ENCODE measurements at places on chromosomes 12 and 14.

DNA sequence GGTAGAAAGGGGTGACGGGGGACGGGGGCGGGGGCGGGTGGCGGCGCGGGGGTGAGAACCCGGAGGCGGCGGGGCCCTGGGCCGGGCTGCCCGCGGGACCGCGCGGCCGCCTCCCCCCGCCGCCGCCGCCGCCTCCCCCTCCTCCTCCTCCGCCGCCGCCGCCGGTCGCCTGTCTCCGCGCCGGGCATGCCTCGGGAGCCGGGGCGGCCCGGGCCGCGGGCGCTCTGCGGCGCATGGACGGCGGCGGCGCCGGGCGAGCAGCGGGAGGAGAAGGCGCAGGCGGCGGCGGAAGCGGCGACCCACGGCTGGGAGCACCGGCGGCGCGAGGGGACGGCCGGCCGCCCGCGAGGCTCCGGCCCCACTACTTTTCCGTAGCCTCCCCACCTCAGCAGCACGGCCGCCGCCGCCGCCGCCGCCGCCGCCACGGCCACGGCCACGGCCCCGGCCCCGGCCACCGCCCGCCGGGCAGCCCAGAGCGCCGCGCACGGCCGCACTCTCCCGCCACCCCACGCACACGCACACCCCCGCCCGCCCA, at the start of gene NPAS3:
TSS of gene NPAS3 (plus strand) at position 161 of the 535 bp plus-strand sequence.
- peak; percentile 36 for DNase-seq

DNA sequence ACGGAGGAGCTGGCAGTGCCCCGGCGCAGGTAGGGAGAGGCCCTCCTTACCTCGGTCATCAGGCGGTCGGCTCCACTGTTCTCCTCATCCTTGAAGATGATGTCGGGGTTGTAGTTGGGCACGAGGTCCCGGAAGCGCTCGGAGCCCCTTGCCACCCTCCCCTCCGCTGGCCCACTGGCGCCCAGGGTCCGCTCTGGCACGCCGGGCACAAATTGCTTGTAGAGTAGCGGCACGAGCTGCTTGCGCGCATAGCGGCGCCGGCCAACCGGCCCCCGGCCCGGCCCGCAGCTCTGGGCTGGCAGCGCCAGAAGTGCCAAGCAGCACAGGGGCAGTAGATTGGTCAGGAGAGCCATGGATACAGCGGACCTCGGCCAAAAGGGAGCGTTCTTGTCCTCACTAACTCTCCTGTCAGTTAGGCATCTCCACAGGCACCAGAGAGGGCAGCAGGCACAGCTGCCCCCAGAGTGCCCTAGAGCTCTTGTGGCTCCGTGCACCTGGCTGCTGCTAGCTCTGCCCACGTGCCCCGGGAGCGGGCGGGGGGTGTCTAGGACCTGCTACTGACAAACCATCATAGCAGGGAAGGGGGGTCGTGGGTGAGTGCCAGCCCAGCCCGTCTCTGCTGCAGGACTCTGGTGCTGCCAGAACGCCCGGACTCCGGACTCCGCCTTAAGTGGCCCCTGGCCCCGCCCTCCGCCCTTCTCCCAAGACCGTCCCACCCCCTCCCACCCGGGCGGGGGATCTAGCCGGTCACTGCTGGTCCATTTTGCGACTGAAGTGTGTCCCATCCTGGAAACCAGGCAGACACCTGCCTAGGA, at the start of gene DHH:
TSS of gene DHH (minus strand) at position 642 of the 815 bp plus-strand sequence. CDS start at position 353, 289 bp downstream.
- DNase-seq: peak; percentile 16

DNA sequence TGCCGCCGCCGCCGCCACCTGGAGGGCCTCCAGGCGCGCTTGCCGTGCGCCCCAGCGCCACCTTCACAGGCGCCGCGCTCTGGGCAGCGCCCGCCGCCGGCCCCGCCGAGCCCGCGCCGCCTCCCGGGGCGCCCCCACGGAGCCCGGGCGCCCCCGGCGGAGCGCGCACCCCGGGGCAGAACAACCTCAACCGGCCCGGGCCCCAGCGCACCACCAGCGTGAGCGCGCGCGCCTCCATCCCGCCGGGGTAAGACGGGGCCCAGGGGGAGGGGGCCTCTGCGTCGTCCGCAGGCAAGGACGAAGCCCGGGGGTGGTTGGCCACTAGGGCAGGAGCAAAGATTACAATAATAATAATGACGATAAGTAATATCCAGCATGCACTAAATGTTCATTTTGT, 21.3 kb downstream of the DTX1 start:
- no peak for DNase-seq

DNA sequence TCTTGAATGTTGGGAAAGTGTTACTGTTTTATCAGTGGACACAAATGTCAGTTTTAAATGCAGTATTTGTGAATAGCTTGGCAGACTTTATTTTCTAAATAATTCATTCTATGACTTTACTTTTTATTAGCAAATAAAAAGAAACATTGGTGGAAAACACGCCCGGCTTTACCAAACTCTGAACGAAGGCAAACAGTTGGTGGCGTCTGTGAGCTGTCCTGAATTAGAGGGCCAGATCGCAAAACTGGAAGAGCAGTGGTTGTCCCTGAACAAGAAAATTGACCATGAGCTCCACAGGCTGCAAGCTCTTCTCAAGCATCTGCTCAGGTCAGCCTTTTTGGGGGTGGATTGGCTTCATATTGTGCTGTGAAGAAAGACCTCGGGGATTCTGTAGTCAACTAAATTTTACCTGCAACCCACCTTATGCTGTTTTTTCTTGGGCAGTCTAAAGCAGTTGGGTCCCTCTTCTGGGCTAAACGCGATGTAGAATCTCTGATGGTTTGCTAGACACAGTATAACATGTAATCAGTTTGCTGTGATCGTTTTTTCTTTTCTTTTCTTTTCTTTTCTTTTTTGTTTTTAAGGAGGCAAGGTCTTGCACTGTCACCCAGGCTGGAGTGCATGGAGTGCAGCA, 156.4 kb downstream of the ESR2 start:
- DNase-seq: no peak

GRCh38 chr14:51188566-51189185, 51.4 kb upstream of the TMX1 start:
- peak; percentile 52 for DNase-seq

DNA sequence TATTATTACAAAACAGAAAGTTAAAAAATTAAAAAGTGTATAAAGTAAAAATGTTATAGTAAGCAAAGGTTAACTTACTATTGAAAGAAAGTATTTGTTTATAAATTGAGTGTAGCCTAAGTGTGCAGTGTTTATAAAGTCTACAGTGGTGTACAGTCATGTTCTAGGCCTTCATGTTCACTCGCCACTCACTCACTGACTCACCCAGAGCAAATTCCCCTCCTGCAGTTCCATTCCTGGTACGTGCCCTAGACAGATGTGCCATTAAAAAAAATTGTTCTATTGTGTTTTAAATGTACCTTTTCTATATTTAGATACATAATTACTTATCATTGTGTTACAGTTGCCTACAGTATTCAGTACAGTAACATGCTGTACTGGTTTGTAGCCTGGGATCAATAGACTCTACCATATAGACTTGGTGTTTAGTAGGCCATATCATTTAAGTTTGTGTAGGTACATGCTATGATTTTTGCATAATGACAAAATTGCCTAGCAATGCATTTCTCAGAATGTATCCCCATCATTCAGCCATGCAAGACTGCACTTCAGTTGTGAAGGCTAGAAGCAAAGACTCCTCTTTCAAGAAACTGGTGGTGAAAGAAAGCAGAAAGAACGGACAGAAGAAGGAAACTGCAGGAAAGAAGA, 100.6 kb downstream of the DACT1 start:
- no peak for DNase-seq

DNA sequence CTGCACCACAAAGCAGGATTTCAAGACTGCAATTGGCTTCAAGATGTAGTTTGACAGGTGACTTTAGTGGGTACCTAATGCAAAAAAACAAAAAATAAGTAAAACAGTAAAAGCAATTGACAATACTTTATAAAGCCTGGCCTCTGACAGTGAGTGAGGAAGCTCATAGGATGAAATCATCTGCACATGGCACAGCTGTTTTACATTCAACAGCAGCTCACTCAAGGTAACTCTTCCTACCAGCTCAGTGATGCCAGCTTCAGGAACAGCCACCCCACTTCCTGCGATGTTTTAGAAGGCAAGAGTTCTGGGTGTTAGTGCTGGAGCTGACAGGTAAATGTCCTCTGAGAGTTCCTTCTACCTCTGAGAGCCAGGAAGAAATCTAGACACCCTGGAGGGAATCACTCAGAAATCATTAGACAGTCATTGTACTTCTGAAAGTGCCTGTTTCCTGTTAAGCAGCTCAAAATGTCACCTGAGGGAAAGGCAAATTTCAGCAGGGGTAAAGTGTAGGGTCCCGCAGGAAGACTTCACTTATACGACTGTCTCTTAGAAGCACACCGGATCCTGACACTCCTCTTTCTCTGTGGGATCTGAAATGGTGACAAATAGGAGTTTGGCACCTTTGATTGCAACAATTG, 99.9 kb downstream of the FOXN3 start:
- no peak for DNase-seq

DNA sequence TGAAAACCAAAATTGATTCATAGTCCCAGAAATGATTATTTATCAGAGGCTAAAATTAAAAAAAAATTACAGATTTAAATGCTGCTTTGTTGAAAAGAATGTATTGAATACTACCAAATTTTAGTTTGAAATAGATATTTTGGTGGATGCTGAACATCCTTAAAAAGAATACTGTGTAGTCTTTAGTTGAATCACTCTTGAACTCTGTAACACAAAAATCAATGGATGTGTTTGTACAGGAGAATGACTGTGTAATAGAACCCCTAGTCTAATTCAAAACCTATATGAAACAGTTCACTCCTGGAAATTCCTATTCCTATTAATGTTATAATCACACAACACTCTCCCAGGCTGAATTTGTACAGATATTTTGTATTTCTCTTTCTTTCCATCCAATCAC, 1.5 kb upstream of the TSPAN8 start:
- DNase-seq: no peak

- no peak for DNase-seq
These were observed 700.5 kb upstream of the STXBP6 start for GRCh38 chr14:25750436-25750835.

DNA sequence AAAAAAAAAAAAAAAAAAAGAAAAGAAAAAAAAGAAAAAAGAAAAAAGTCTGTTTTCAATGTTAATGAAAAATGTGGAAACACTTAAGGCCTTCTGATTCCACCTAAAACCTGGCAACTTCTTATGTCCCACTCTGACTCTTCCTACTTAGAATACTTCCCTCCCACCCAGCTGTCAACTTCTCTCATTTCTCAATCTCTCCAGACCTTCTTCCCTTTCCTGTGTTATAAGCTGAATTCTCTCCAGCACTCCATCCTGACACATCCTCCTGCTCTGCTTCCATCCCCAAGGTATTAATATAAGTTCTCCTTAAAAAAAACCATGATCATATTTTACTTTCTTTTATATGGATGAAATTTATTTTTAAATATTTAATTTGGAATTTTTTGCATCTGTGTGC, 20.3 kb upstream of the TMTC1 start:
- no peak for DNase-seq

GRCh38 chr12:34289431-34290380, 267.4 kb downstream of the ALG10 start:
- no peak for DNase-seq

- DNase-seq: peak; percentile 90
These were observed 25.1 kb upstream of the UBC start for GRCh38 chr12:124939421-124940142.

DNA sequence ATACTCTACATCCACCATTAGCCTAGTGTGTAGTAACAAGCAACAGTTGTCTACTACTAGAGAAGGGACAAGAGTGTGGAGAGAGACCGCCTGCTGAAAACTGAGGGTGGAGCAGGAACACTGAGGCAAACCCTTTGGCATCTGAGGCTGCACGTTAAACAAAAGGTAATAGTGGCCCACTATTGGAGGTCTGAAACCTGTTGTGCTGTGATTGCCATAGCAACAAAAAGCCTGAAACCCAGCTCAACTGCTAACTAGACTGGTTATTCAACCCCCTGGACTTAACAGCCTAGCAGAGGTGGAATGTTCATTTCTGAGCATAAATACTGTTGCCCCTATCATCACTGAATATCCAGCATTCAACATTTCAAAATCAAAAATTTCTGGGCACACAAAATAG, 43.0 kb downstream of the PPP4R4 start:
- DNase-seq: no peak

DNA sequence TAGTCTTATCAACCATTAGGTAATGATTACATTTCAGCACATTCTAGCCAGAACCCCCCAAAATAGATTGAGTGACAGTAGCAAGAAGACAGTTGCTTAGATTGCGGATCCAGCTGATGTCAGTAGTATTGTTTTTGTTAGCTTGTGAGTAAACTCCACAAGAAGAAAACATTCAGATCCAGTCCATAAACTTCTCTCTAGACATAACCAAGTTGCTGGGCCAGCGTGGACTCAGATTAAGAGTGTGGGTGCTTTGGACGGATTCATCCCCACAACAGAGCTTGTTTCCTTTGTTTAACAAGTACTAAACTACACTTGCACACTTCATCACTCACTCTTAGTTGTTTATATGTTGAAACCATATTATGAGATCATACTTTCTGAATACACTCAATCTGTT, 293.4 kb downstream of the NPAS3 start:
- no peak for DNase-seq

- DNase-seq: no peak
These were observed 6.3 kb downstream of the RACGAP1 start for GRCh38 chr12:50018968-50019367.

- DNase-seq: no peak
These were observed 18.2 kb downstream of the RPS6KL1 start for GRCh38 chr14:74904635-74905503.

DNA sequence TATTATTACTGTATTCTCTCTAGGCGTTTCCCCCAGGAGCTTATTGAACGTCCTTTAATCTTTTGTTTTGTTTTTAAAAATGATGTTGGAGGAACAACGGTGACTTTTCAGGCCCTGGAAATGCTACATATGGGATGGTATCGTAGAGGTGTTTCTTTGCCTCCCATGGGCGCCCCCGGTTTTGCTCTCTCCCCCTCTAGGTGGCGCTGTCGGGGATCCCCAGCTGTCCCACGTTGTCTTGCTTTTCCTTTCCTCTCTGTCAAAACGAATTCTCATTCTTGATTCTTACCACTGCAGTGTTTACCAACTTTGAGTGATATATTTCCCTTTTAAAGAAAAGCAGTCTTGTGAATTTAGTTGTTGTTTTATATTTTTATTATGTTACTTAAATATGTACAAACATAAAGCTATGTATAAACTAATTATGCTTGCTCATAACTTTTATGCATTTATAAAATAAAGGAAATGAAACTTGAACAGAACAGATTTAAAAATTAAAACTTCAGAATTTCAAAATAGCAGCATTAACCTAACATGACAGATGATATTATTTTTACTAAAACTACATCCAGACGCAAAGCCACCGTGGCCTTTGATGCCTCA, 171.9 kb downstream of the RGS6 start:
- no peak for DNase-seq

GRCh38 chr12:91769736-91770135, 375.9 kb downstream of the BTG1 start:
- DNase-seq: no peak

- no peak for DNase-seq
These were observed 261.0 kb downstream of the DACT1 start for GRCh38 chr14:58898655-58899316.

- peak; percentile 51 for DNase-seq
These were observed 19.5 kb downstream of the PIGH start for GRCh38 chr14:67580336-67581171.

GRCh38 chr12:105813201-105813600, 325.6 kb downstream of the NUAK1 start:
- DNase-seq: no peak
